Activated T-cell treated with anti-CD3 and anti-CD28 coated beads for 4 hours (primary cell): ENCODE measurements at places on chromosomes 2 and 18.

GRCh38 chr2:226818930-226819329 lies 16.9 kb upstream of the RHBDD1 start:
- no peak for DNase-seq

- DNase-seq = no peak
Measured at GRCh38 chr2:117123362-117123761, 691.1 kb upstream of the DDX18 start.

- no peak for DNase-seq
Measured at GRCh38 chr2:61660511-61661388, 122.6 kb upstream of the XPO1 start.

GRCh38 chr2:26324903-26325302 lies 21.0 kb upstream of the SELENOI start:
- DNase-seq = no peak

- no peak for DNase-seq
Measured at GRCh38 chr2:53769318-53769945, 1.8 kb downstream of the CHAC2 start.

- DNase-seq = no peak
Measured at GRCh38 chr2:240917684-240918257, 11.6 kb downstream of the CROCC2 start.
